Stimulated activated CD8-positive, alpha-beta memory T cell treated with anti-CD3 and anti-CD28 coated beads, Interleukin-7, amount 100 ng/mL, for 24 hours (primary cell): ENCODE measurements at places on chromosomes 2 and 18.

DNA sequence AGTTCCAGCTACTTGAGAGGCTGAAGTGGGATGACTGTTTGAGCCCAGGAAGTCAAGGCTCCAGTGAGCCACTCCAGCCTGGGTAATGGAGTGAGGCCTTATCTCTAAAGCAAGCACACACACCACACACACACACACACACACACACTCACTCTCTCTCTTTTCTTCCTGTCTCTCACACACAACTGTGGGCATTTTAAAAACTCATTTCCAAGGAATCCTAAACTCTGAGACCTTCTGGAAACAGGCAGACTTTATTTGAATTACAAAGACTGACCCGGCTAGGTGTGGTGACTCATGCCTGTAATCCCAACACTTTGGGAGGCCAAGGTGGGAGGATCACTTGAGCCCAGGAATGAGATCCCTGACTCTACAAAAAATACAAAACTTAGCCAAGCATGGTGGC is 21.3 kb downstream of the WDSUB1 start:
- DNase-seq: no peak

DNA sequence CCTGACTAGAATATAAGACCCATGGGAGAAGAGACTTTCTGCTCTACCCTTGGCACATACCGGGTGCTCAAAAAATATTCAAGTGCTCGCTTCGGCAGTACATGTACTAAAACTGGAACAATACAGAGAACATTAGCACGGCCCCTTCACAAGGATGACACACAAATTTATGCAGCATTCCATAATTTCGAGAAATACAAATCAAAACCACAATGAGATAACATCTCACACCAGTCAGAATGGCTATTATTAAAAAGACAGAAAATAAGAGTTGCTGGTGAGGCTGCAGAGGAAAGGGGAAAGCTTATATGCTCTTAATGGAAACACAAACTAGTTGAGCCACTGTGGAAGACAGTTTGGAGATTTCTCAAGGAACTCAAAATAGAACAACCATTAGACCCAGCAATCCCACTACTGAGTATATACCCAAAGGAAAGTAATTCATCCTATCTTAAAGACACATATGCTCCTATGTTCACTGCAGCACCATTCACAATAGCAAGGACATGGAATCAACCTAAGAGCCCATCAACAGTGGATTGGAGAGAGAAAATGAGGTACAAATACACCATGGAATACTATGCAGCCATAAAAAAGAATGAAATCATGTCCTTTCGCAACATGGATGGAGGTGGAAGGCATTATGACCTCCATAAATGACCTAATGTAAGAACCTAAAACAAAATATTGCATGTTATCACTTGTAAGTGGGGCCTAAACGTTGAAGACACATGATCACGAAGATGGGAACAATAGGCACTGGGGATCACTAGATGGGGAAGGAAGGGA is 71.6 kb upstream of the CYP1B1 start:
- DNase-seq: no peak

DNA sequence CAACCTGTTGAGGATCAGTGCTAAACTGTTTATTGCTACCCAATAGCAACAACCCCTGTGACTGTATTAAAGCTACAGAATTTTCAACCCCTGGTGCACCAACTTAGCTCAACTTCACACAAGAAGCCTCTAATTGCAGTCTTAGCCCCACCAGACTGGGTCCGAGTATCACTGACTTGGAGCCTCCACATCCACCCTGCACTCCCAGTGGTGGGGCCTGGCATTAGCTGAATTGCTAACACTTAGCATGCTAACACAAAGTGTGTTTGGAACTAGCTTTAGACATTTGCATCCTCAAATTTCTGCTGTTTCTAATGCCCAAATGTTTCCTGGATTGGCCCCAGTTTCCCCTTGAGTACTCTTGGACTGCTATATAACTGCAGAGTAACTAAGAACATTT is 298.6 kb downstream of the AGPS start:
- DNase-seq: no peak

GRCh38 chr2:47741101-47741500 is 41.8 kb upstream of the MSH6 start:
- DNase-seq: no peak

DNA sequence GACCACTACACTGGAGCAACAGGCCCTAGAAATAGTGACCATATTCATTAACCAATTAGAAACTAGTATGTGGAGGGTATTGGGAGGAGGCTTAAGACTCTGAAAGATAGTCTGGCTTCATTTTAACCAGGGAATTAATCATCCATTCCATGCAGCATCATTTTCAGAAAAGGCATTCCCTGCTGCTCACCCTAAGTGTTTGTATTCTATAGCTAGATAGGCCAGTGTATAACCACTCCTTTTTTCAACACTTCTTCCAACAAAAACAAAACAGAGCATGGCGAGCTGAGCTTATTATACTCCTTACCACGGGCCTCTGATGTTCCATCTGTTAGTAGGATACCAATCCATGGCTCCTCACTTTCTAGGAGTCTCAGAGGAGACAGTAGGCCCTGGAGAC is 112.0 kb upstream of the PKDCC start:
- no peak for DNase-seq

DNA sequence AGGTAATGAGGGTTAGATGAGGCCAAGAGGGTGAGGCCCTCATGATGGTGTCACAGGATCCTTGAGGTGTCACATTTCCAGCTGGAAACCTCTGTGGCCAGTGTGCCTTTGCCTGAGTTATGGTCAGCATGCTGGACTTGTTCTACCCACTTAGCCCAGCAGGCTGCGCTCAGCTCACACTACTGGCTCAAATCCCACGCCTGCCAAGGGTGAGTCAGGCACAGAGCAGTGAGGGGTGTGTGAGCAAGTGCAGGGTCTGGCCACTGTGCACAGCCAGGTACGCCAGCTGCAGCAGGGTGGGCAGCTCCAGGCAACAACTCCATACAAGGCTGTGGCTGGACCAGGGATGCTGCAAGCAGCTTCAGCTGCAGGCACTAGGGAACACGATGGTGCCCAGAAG is 616.6 kb upstream of the FSHR start:
- no peak for DNase-seq

DNA sequence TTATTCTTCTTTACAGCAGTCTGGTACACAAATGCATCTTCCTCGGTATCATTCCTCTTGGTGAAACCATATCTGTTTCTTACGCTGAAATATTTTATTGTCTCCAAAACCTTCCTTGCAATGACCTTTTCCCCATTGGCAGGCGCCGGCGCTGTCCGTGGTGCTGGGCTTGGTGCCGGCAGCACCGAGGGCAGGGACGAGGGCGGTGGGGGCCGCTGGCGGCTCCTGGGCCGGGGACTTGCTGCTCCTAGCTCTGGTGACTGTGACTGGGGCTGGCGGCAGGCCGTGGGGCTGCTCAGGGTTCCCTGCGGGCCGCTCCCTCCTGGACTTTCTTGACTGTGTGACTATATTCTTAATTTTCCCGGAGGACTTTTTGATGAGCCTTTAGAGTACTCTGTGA is 72.5 kb downstream of the GPR39 start:
- no peak for DNase-seq
